ENCODE measurements at places on chromosomes 6 and 20.

DNA sequence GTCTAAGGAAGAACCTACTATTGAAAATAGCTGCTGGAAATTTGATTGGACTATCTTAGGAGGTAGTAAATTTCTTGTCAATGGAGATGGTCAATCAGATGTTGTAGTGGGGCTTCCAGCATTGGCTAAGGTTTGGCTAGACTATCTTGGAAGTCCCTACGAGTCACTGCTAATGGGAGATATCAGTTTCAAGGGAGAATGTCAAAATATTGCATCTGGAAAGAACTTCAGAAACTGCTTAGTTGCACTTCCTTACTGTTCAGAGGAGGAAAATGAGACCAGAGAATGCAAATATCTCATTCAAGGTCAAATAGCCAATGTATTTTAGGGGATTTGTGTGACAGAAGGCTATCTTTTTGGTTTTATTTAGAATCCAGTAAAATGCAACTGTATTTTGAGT lies 53.5 kb upstream of the CCN2 start:
- no peak for DNase-seq

GRCh38 chr6:7164536-7165001 lies 56.8 kb downstream of the RREB1 start:
- DNase-seq: no peak

GRCh38 chr6:36621371-36621855 lies 27.3 kb downstream of the SRSF3 start:
- DNase-seq: no peak

DNA sequence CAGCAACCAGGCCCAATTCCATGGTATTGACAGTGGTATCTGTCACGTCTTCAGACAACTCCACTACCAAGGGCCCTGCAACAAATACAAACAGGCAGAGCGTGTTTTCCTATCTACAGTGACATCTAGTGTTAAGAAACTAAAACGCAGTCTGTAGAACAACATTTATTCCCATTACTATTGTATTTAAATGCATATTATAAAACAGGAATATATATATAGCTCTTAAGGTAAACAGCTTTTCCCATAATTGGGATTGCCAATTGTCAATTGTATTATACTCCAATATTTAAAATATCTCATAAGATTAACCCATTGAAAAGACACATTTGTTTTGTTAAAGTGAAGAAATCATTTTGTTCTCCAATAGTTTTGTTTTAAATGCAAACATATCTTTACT lies 97.2 kb downstream of the KIF16B start:
- DNase-seq: peak; percentile 55

DNA sequence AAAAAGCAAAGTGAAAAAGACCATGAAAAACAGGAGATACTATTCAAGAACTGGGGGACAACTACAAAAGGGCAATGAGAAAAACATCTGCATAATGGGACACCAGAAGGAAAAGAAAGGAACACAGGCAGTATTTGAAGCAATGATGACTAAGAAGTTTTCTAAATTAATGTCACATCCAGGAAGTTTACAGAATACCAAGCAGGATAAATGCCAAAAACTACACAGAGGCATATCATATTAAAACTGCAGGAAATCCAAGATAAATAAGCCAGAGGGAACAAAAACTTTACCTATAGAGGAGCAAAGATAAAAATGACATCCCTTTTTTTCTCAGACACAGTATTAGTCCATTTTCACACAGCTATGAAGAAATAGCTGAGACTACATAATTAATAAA lies 193.0 kb downstream of the ERMARD start:
- no peak for DNase-seq

GRCh38 chr6:1491025-1491424 lies 101.6 kb downstream of the FOXF2 start:
- no peak for DNase-seq

DNA sequence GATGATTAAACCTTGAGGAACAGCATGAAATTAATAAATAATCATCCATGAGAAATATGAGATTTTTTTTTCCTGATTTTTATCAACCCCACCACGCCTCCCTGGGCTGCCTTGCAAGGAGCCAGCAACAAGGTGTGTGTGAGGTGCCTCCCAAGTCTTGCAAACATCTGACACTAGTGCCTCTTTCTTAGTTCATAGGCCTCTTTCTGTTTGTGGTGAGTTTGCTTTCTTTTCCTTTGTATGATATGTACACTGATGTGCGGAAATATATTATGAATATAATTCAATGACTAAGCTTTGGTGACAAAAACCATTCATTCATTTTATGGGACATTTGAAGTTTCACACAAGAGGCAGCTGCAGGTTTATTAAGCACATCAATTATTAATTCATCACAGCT lies 63.2 kb upstream of the SYNDIG1 start:
- no peak for DNase-seq

DNA sequence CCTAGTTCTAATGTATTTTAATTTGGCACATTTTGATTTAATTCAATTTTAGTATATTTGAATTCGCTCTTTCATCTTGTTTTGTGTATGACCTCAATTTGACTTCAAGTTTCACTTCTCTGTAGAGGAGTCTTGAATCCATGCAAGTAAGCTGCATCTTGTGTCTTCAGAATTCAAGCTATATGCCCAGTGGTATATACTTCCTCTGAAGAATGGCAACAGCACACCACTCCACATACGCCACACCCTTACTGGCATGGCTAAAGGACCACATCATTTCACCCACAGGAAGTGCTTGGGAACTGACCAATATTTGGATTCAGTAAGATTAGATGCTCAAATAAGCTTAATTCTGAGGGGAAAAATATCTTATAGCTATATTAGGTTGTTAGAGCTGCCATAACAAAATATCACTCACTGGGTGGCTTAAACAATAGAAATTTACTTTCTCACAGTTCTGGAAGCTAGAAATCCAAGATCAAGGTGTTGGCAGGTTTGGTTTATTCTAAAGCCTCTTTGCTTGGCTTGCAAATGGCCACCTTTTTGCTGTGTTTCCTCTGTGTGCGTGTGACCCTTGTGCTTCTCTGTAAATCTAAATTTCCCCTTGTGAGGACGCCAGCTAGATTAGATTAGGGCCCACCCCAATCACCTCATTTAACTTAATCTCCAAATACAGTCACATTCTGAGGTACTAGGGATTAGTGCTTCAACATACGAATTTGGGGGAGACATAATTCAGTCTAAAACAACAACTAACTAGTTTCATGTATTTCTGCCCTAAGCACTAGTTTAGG lies 2.8 kb upstream of the ASF1A start:
- DNase-seq: no peak

GRCh38 chr20:57966620-57967019 lies 256.8 kb upstream of the PMEPA1 start:
- no peak for DNase-seq

- DNase-seq: peak; percentile 21
Measured at GRCh38 chr6:165045631-165046030, 263.8 kb downstream of the C6orf118 start.

GRCh38 chr6:20028143-20028542 lies 184.1 kb downstream of the MBOAT1 start:
- no peak for DNase-seq
